NCI-H2081 treated with DMSO at 0.1 percent for 48 hours (cell line): ENCODE measurements at places on chromosomes 6 and 20.

- DNase-seq, result no peak
These were observed 249.4 kb downstream of the DLL1 start for GRCh38 chr6:170041526-170041925.

GRCh38 chr6:11766589-11767450 lies 11.8 kb downstream of the ADTRP start:
- no peak for DNase-seq

GRCh38 chr20:45404438-45404837 lies 3.7 kb upstream of the DBNDD2 start:
- DNase-seq, result no peak

DNA sequence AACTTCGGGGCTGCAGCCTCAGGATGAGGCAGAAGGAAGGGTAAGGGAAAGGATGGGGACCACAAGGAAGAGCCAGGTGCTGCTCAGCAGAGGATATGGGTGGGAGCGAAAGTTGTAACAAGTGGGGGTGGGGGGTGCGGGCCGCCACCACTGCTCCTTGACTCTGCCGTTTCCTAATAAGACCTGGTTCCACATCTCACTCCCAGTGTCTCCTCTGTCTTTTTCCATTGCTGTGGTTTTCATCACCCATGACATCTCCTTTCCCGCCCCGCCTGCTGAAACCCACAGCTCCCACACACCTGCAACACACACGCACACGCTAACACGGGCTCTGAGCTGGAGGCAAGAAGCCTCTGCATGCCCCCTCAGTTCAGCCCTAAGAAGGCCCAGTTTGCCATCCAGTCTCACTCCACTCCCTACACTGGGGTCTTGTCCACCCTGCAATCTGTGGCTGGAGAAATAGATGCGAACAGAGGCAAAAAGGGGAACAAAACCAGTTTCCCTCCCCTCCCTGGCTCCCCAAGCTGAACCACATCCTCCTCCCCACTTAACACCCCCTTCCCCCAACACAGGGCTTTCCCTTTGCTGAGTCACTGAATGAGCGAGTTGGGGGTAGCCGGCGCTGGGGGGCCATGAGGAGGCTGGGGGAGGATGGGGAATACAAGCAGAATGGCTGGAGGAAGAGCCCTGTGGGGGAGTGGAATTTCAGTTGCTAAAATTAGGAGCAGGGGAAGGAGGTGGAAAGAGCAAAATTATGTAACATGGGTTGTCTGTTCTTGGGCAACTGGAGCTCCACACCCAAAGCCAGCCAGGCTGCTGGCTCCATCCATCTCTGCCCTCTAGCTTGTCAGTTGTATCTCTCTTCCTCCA lies 11.5 kb downstream of the NFKBIL1 start:
- DNase-seq, result no peak

DNA sequence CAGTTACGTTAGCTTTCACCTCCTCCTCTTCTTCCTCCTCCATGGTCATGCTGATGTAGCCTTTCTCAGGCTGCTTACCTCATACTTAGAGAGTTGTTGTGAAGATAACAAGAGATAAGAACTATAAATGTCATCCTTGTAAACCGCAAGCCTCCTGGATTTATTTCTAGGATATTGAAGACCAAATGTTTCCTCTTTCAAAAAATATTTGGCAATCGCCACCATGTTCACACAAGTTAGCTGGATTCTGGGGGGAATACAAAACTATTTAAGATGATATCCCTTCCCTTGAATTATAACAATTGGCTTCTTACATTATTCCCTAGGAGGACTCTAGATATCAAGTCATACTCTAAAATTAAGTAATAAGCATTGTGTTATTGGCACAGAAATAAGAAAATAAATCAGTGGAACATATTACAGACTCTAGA lies 99.8 kb upstream of the PLEKHG1 start:
- no peak for DNase-seq

DNA sequence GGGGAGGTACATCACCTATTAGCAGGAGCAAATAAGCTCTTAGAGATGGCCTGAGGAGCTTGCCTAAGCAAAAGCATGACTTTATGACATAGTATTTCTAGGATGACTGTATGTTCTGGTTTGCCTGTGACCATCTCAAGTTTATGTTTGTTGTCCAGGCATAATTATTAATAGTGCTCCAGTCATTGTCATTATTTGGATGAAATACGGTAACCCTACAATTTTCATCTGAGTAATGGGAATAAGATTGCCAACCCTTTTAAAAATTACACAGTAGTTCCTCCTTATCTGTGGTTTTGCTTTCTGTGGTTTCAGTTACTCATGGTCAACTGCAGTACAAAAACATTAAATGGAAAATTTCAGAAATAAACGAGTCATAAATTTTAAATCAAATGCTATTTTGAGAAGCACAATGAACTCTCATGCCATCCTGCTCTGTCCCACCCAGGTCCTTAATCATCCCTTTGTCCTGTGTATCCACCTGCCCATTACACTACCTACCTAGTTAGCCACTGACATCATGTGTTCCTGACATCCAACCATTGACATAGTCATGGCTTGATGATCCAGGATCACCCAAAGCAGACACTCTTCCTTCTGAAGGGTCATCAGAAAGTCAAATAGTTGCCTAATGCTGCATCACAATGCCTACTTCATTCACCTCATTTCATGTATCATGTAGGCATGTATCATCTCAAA lies 27.0 kb upstream of the TFB1M start:
- DNase-seq, result no peak

DNA sequence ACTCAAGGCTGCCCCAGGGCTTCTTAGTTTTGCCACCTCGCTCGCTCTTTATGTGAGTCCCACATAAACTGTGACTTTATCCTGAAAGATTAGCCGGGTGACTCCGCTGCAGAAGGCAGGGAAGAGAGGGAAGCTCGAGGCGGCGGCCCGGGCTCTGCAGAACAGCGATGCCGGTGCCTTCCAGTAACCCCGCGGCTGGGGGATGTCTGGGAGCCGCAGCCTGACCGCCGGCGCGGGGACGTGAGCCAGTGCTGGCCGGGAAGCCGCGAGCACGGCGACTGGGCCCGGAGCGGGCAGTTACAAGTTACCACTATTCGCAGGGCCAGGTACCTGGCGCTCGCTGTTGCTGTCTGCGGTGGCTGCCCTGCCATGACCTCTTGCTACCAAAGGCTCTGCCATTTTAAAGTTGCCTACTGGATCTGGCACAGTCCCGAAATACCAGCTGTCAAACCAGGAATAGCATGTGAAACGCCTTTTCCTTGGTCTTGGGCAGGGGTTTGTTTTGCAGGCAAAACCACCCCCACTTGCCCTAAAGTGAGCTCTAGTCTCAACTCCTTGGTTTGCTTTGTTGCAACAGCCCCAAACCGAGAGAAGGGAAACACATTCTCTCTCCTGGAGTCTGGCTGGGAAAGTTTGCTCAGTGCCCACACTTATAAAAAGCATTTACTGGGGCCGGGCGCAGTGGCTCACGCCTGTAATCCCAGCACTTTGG lies 124.0 kb upstream of the SLC2A12 start:
- no peak for DNase-seq

GRCh38 chr20:64077094-64077493 lies 2.2 kb downstream of the RGS19 start:
- no peak for DNase-seq

DNA sequence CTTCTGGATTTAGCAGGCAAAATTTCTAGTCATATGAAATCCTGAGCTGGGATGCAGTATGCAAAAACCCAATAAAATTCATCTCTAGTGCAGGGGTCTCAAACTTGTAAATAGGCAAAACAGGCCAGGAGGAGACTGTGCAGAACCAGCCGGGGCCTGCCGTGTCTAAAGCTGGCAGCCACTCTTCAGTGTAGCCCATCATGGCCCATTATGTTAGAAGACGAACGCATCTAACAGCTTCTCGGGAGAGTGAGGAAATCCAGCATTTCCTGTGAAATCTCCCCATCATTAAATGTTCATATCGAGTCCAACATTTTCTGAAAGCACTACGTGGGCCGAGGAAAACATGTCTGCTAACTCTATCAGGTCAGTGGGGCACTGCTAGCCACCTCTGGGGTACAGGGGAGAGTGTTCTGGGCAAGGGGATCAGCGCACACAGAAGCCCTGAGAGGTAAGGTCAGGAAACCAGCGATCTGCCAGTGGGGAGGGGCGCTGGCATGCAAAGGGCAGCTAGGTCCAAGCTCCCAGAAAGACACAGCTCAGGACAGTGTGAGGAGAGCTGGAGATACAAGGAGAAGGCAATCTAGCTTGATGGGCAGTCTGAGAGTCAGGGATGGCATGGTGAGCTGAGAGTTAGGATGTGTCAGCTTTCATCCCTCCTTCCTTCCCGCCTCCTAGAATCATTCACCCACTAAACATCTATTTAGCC lies 144.2 kb downstream of the PREX1 start:
- DNase-seq, result no peak

- no peak for DNase-seq
These were observed 236.2 kb downstream of the GRM1 start for GRCh38 chr6:146265056-146265455.

DNA sequence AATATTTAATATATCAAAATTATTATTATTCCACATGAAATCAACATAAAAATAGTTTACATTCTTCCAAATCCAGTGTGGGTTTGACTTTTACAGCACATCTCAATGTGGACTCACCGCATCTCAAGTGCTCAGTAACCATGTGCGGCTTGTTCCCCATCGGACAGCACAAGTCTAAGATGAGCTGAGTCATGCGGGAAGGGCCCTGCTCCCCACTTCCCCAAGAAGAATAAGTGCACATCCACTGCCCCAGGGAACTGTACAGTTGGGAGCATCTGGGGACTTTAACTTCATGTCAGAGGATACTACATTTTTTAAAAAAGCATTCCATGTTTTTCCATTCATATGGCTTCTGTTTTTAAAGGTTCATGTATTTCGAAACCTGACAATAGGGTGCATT lies 325.6 kb downstream of the BTBD3 start:
- DNase-seq, result no peak

- DNase-seq, result no peak
These were observed 4.2 kb upstream of the TTPAL start for GRCh38 chr20:44471481-44471882.

DNA sequence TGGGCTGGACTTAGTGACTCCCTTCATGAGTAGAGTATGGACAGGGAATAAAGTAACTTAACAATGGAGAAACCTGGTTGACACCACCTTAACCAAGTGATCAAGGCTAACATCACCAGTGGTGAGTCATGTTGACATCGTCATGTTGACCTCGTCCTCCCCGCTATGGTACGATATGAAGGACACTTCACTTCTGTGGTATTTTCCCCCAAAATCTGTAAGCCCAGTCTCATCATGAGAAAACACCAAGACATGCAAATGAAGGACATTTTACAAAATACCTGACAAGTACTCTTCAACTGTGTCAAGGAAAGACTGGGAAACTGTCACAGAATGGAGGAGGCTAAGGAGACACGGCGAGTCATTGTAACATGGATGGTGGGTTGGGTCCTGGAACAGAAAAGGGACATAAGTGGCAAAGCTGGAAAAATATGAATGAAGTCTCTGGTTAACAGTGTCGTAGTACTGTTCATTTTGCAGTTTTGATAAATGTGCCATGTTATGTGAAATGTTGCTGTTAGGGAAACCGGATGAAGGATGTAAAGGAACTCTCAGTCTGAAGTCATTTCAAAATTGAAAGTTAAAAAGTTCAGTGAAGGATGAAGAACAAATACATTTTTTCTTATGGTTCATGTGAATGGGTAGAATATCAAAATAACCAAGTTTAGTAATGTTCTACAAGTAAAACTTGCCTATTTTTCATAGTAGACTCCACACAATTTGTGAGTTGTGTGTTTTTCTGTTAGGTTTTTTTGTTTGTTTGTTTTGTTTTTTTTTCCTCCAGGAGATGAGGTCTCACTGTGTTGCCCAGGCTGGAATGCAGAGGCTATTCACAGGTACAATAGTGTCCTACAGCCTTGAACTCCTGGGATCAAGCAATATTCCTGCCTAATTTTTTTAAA lies 247.5 kb downstream of the TMEM242 start:
- DNase-seq, result no peak

- DNase-seq, result no peak
These were observed 81.4 kb downstream of the NRSN1 start for GRCh38 chr6:24207413-24207812.

DNA sequence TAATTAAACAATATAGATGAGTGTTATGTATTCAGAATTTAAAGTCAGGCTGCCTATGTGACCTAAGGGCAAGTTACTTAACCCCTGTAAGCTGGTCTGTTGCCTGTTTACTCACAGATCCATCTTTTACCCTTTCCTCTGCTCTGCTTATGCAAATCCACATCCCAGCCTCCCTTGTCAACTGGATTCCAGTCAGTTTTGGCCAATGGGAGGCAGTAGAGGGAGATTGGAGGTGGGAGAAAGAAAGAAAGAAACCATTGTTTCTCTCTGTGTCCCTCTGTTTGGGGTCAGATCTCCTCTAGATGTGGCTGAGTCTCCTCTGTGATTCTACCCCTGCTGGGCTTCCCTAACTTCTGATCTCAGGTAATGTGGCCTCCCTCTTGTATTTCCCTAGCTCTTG lies 266.8 kb upstream of the PLN start:
- no peak for DNase-seq

GRCh38 chr6:140923048-140923447 lies 1209.7 kb upstream of the GJE1 start:
- DNase-seq, result no peak

DNA sequence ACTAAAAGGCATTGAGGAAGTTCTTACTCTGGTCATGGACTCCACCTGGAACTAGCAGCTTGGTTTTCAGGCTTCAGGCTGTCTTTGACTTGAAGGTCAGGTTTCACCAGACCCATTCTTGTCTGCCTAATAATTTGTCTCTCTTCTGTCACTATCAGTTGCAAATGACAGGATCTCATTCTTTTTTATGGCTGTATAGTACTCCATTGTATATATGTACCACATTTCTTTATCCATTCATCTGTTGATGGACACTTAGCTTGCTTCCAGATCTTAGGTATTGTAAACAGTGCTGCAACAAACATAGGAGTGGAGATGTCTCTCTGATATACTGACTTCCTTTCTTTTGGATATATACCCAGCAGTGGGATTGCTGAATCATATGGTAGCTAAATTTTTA lies 73.1 kb upstream of the SYNCRIP start:
- DNase-seq, result no peak

DNA sequence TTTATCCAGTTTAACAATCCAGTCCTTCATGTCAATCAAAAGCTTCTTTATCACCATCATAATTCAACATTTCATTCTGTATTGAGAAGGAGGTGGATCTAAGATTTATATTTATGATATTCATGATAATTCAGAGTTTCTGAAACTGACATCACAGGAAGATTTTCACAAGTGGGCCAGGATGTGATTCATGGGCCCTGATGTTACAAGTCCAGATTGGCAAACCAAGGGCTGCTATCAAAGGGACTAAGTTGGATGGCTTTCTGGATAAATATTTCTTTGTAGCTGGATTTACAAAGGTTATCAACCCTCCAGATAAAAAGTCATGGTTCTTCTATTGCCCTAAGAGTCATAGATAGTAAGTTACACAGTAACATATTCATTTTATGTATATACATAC lies 866.5 kb downstream of the KIF16B start:
- no peak for DNase-seq

GRCh38 chr20:54405540-54405939 lies 69.9 kb upstream of the DOK5 start:
- no peak for DNase-seq

GRCh38 chr20:58196402-58197184 lies 31.9 kb downstream of the ANKRD60 start:
- DNase-seq, result no peak

GRCh38 chr6:35321091-35321490 lies 21.3 kb upstream of the PPARD start:
- DNase-seq, result no peak

GRCh38 chr20:37119356-37120036 lies 23.7 kb upstream of the RBL1 start:
- no peak for DNase-seq
